KG1 (cell line): ENCODE measurements at places on chromosomes 13 and 19.

- DNase-seq, result no peak
Measured at GRCh38 chr13:95644601-95645052, at the start of gene DZIP1. Gene DZIP1 (minus strand): TSS chr13:95644706. CDS start chr13:95642029, 2,677 bp downstream.

DNA sequence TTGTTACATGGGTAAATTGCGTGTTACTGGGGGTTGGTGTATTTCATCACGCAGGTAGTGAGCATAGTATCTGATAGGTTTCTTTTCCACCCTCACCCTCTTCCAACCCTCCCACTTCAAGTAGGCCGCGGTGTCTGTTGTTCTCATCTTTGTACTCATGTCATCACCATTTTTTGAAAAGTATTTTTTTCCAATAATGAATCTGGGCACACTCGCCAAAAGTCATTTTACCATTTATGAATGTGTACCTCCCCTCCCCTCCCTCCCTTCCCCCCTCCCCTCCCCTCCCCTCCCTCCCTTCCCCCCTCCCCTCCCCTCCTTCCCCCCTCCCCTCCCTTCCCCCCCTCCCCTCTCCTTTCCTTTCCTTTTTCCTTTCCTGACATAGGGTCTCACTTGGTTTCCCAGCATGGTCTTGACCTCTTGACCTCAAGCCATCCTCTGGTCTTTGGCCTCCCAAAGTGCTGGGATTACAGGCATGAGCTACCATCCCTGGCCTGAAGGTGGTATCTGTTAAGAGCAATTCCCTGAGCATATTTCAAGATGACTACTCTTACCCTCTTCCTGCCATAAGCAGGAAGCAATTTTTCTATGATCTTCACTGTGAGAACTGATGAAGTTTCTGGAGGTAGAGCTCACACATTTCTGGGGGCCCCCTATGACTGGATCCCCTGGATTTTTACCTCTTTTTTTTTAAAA lies 15.7 kb downstream of the ZNF627 start:
- DNase-seq, result no peak

GRCh38 chr19:3367628-3368440 lies 1.5 kb downstream of the NFIC start:
- no peak for DNase-seq

DNA sequence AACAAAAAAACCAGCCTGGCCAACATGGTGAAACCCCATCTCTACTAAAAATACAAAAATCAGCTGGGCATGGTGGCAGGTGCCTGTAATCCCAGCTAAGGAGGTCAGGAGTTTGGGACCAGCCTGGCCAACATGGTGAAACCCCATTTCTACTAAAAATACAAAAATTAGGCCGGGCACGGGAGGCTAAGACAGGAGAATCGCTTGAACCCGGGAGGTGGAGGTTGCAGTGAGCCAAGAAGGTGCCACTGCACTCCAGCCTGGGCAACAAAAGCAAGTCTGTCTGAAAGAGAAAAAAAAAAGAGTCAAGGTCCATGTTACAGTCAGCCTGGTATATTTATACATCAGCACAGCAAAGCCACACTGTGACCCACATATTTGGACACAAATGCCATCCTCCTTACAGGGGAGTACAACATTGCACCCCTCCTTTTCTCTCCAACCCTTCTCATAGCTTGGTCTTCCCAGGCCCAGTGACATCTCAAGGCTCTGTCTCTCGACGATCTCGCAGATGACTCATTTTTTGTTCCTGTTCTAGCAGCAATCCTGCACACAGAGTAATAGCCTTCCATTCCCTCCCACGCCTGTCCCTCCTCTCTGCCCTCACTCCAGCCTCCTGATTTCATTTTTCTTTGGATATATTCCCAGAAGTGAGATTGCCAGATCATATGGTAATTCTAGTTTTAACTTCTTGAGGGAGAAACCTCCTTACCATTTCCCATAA lies 21.0 kb upstream of the DPP9 start:
- DNase-seq, result no peak

GRCh38 chr13:46721054-46721453 lies 75.9 kb downstream of the ESD start:
- DNase-seq, result no peak

- no peak for DNase-seq
Measured at GRCh38 chr13:112248406-112248760, 127.8 kb upstream of the SPACA7 start.

DNA sequence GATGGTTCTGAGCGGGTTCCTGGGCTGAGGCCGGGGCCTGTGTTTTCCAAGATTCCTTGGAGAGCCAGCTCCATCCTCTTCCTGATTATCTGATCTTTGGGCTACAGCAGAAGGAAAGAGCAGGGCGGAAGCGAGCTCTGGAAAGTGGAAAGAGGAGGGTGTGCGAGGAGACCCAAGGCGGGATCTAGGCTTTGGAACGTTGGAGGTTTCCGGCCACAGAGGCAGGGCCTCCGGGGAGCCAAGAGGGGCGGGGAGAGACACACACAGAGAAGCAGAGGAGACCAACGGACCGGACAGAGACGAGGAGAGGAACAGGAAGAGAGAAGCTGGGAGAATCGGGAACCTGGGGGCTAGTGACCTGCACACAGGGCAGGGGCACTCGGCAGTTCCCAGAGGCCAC lies at the start of gene CLEC11A:
CLEC11A (plus strand) TSS at position 296 of the 400 bp plus-strand sequence. CDS start 162 bp downstream, outside the sequence.
- no peak for DNase-seq

- no peak for DNase-seq
Measured at GRCh38 chr19:30969591-30969990, 379.6 kb downstream of the TSHZ3 start.

- DNase-seq, result no peak
Measured at GRCh38 chr19:47370045-47370611, 21.0 kb downstream of the DHX34 start.

DNA sequence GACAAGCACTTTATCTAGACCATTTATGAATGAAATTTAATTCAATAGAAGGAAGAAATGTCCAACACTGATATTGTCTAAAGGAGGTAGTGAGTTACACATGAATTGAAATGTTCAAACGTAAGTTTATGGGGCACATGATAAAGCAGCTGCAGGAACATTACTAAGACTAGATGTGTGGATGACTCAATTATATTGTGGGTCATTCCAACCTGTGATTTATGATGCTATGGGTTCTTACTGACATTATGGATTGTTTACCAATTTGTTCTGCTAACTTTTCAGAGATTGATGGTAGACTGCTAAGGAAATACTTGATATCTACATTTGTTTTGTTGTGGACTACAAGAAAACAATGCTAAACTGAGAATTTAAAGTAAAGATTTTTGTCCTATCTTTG lies 56.1 kb upstream of the ATXN8OS start:
- no peak for DNase-seq

GRCh38 chr13:27170516-27171243 lies 931 bp downstream of the USP12 start:
- DNase-seq, result no peak

DNA sequence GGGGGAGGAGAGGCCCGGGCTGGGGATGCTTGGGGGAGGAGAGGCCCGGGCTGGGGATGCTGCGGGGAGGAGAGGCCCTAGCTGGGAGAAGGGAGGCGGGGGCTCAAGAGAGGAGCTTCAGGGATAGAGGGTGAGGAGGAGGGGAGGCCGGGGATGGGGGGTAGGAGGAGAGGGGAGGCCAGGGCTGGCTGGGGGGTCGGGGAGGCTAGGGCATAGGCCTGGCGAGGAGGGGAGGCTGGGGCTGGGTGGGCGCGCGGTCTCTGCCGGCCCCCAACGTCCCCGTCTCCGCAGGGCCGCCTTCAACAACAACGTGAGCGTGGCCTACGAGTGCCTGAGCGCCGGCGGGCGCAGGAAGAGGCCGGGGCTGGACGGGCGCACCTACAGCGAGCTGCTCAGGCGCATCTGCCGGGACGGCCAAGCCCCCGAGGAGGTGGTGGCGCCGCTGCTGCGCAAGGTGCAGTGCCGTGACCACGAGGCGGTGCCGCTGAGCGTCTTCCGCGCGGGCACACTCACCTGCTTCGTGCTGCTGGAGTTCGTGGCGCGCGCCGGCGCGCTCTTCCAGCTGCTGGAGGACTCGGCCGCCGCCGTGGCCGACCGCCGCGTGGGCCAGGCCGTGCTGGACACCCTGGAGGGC lies 11.4 kb downstream of the TPGS1 start:
- no peak for DNase-seq
